ENCODE measurements at places on chromosomes 12 and 14.
A peak's percentile ranks its signal among the peaks of the same experiment; 100 is the strongest.

DNA sequence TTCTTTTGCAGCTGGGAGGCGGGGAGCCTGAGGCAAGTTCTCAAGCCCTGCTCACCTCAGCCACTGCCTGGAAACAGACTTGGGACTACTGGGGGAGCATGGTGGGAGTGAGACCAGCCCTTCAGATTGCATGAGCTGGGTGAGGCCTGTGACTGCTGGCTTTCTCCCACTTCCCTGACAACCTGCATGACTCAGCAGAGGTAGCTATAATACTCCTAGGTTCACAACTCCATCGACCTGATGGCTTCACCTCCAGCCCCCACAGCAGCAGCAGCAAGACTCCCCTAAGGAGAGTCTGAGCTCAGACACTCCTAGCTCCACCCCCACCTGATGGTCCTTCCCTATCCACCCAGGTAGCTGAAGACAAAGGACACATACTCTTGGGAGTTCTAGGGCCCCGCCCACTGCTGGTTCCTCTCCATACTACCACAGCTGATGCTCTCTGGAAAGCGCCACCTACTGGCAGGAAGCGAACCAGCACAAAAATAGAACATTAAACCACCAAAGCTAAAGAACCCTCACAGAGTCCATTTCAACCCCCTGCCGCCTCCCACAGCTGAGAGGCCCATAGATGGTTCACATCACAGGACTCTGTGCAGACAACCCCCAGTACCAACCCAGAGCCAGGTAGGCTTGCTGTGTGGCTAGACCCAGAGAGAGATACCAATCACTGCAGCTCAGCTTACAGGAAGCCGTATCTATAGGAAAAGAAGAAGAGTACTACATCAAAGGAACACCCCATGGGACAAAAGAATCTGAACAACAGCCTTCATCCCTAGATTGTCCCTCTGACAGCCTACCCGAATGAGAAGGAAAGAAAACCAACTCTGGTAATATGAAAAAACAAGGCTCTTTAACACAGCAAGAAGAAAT lies 68.7 kb downstream of the RPAP3 start:
- peak; percentile 50 for DNase-seq

DNA sequence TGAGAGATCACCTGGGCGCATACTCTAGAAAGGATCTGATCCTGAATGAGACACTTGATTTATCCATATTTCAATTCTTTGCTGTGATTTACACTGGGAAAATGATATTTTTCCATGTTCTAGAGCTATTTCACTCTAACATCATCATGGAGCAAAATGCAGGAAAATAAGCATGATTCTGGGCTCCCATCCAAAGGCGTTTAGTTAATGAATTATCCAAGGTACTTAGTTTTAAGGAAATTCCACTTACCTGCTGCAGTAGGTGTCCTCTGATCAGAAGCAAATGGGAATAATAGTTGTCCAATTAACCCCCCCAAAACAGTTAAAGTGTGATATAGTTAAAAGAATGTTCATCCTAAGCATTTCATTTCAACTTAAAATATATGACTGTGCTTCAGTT lies 204.5 kb upstream of the PRKD1 start:
- no peak for DNase-seq

DNA sequence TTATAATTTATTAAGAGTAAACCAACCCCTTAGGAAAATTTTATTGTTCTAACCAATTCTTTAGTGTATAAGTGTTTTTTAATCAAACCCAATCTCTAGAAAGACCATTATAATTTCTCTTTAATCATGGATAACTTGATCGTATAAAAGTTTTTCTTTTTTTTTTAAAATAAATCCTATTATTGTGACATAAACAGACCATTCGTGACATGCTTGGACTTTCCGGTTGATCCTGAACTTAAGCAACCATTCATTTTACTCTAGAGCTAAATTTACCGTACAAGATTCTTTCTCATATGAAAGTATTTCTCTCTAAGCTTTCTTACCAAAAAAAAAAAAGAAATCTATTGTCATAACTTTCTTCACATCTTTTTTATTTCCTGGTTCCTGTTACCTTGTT lies 32.6 kb upstream of the SLC38A4 start:
- DNase-seq: no peak

DNA sequence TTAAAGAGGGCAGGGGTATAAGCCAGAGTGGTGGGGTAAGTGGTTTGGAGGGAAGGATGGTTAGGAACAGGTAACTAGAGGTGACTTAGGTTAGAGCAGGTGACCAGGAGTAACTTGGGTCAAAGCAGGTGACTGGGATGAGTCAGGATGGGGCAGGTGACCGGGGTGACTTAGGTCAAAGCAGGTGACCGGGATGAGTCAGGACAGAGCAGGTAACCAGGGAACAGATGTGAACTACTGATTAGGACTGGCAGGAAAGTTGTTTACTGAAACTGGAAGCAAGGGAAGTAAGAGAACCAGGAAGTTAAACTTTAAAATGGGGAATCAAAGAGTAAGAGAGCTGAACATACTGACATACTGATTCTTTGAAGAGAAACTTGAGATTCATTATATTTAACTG lies 57.4 kb downstream of the FSCB start:
- DNase-seq: no peak

GRCh38 chr14:55794655-55795595 lies 214.9 kb downstream of the KTN1 start:
- no peak for DNase-seq

DNA sequence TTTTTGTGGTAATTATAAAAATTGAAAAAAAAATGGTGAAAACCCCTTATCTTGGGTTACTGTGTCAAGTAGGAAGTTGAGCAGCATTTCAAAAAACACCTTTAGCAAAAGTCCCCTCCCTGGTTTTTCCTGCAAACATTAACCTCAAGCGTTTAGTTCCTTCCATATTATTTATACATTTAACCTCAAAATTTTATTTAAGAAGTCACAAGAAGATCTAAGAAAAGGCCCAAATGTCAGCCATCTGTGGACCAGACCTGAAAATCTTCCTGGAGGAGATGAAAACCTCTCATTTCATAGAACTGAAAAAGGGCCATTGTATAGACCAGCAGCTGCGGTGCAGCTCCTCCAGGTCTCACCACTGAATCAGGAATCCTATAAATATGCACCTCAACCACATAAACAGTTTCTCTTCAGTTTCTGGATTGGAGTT lies 40.4 kb upstream of the BTG1 start:
- DNase-seq: no peak

GRCh38 chr12:47281667-47282171 lies 202.0 kb upstream of the AMIGO2 start:
- no peak for DNase-seq

- no peak for DNase-seq
These were observed 287.5 kb downstream of the KCNC2 start for GRCh38 chr12:74922117-74922516.

- DNase-seq: no peak
These were observed 255.0 kb upstream of the NPAS3 start for GRCh38 chr14:32683679-32684078.

Data from inflammatory macrophage (primary cell).